Fibroblast of upper back skin (primary cell): ENCODE measurements at places on chromosomes 4 and X.

DNA sequence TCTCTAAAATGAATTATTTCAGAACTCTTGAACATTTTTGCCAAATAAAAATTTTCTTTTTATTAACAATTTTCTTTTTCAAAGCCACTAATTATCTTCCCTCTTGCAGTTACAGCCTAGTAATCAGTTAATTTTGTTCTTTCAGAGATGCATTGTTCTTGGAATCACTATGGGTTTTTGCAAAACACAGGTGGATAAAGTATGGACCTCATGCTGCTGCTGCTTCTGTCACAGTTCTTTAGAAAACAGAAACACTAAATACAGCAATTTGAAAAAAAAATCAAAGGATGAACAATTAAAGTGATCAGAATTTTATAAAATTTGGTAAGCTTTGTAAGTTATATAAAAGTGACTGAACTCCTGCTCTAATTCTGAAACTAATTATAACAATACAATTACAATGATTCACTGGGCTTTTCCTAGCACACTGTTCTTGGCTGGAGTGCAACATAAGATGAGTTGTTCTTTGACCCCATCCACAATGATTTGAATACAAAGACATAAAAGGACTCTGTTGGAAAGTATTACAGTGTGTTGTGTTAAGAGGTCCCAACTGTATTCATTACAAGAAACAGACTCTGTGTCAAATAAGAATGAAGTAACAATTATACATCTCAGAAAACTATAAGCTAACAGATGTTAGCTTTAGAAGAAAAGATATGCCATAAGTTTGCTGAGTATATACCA is 59.4 kb upstream of the GK2 start:
- peak; percentile 49 for DNase-seq

DNA sequence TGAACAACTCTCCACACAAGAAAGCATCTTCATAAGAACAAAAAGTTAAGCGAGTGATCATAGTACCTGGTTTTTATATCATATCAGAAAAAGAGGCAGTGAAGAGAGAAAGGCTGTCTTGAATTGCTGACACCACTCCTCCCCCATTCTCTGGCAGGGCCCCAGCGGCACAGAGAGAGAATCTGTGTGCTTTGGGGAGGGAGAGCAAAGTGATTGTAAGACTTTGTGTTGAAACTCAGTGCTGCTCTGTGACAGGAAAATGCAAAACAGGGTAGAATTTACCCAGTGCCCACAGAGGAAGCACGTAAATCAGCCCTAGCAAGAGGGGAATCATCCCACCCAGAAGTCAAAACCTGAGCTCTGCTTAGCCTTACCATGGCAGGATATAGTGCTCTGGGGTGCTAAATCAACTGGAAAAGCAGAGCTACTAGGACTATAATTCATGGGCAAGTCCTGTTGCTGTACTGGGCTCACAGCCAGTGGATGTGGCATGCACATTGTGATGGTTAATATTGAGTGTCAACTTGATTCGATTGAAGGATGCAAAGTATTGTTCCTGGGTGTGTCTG is 174.6 kb downstream of the PRR32 start:
- DNase-seq, result no peak

DNA sequence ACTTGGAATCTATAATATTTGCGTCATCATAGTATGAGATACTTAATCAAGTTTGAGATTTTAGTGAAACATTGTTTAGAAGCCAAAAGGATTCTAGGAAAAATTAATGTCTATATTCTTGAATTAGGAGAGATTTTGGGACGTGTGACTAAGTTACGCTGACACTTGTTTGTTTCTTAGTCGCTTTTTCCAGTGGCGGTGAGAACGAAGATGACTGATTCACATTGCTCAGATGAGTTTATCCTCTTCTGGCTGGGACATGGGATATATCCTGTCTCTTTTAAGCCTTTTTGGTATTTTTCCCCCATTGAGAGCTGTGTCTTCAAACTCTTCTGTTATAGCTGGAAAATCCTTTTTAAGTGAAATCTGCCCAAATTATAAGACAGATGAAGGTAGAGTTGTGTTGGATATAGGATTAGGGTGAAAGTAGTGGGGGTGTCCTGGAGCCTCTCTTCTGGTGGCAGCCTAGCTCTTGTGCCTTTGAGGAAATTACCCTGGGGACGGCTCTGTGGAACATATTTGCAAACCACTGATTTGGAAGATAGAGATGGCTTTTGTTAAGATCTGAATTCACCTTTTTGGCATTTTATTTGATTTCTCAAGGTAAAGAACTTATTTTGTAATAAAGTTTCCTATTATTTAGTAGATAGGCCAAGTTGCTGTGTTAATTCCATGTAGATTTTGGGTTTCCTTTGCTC is 49.7 kb downstream of the HTT start:
- DNase-seq, result no peak

GRCh38 chrX:67351411-67351810 is 192.4 kb upstream of the AR start:
- no peak for DNase-seq

GRCh38 chr4:138003248-138003647 is 238.9 kb downstream of the SLC7A11 start:
- DNase-seq, result peak; percentile 54

DNA sequence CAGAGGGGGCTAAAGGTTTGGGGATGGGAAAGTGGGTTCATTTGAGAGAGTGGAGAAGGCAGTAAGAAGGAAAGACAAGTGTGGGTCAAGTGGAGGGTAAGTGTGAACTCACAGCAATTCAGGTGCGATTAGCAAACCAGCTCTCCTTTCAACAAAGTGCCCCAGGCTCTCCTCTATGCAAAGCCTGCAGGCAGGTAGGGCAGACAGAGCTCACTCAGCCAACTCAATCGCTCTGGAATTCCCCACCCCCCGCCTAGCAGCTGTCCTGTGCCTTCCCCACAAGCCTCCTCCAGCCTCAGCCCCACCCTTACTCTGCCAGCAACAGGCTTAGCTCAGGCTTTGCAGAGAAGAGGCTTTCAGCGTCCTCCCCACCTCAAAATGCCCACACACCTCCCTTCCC is 14.8 kb upstream of the MAMLD1 start:
- DNase-seq, result no peak

DNA sequence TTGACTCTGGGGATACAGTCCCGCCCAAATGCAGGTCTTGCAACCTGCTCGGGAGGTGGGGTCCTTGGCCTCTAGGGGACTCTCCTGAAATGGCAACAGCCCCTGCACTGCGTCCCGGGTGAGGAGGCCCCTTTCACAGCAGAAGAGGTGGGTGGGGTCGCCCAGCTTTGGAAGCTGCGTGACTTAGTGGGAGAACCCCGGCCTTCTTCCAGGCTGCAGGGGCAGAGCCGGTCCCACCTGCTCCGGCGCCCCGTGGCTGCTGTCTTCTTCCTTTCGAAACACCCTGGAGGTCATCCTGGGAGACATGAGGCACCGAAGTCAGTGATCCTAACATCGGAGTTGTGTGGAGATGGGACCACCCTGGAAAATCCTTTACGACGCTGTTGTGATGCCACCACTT is 103.7 kb upstream of the ADRA2C start:
- DNase-seq, result no peak

- DNase-seq, result peak; percentile 2
Observed at GRCh38 chrX:71053217-71053621, 14.9 kb downstream of the SNX12 start.

GRCh38 chr4:80922941-80923340 is 107.6 kb upstream of the BMP3 start:
- DNase-seq, result no peak

DNA sequence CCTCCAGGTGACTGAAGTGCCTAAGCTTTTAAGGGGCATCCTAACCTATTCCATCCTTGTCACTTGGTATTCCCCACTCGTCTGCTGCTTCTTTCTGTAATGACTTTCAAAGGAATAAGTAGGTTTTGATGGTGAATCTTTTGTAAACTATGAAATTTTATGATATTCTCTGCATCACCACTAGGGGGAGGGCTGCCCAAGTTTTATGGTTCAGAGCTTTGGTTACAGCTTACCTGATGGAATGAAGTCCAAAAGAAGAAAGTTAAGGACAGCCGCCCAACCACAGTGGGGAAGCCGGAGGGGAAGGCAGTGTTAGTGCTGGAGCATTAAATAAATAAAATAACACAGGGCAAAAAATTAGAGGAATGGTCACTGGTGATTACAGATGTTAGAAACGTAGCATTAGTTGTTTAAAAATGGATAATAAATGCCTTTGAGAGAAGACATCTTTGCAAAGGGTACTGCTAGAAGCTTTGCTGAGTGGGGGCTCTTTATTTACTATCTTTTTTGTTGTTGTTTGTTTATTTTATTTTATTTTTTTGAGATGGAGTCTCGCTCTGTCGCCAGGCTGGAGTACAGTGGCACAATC is 204.9 kb downstream of the GBA3 start:
- peak; percentile 21 for DNase-seq

DNA sequence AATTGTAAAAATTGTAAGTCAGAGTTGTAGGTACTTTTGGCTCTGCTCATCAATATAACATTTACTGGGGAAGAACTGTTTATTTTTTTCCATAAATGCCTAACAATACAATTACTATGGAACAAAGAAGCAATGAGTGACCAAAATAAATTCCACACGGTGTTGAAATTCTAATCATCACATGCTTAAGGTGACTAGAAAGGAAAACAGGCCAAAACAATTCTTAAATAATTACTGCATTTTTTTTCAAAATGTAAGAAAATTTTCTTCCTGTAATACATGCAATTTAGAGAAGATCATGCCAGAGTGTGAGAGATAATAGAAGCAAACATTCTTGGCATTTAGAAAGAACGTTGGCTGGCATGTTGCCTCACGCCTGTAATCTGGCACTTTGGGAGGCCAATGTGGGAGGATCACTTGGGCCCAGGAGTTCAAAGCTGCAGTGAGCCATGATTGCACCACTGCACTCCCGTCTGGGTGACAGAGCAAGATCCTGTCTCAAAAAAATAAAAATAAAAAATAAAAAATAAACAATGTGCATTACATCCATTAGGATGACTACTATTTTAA is 22.5 kb downstream of the C4orf46 start:
- no peak for DNase-seq

GRCh38 chrX:87005183-87005582 is 512.4 kb upstream of the KLHL4 start:
- DNase-seq, result no peak

GRCh38 chr4:147843162-147843561 is 111.3 kb downstream of the ARHGAP10 start:
- DNase-seq, result peak; percentile 25

- no peak for DNase-seq
Observed at GRCh38 chr4:40308528-40309122, 26.5 kb upstream of the CHRNA9 start.

DNA sequence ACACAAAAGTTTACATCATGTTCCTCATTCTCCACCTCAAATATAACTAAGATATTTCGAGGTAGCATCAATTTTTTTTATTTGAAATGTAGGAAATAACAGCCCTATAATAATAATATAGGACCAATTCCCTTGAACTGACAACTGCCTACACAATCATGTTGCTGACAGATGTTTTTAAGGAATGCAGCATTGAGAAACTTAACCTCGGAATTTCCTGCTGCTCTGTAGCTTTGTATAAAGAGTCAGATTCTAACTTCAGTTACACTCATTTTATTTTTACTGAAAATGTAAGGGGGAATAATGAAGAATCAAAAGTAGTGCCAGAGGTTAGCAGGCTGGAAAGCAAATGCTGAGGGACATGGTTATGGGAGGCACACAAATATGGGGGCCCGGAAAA is 235.8 kb downstream of the RBMX2 start:
- DNase-seq, result peak; percentile 66

GRCh38 chr4:2303686-2304320 is 41.9 kb upstream of the MXD4 start:
- no peak for DNase-seq

DNA sequence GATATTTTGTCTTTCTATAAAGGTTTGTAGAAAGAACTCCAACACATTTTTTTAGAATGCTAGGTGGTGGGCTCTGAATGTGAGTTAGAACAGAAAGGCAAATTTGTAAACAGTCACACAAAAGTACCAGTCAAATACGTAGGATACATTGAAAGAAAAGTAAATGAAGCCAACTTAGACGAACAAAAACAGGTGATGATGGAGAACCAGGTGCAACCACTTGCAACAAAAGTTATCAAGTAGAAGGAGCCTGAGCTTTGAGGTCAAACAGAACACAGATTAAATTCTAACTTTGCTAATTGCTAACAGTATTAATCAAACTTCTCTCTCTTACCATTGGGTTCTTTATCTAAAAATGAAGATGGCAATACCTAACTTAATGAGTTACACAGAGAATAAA is 62.7 kb upstream of the DAPP1 start:
- DNase-seq, result no peak

- DNase-seq, result no peak
Observed at GRCh38 chrX:42832764-42833549, 55.0 kb upstream of the PPP1R2C start.

GRCh38 chrX:80174925-80175574 is 160.5 kb downstream of the TBX22 start:
- DNase-seq, result no peak

GRCh38 chrX:37867536-37868153 is 20.3 kb upstream of the DYNLT3 start:
- DNase-seq, result no peak

DNA sequence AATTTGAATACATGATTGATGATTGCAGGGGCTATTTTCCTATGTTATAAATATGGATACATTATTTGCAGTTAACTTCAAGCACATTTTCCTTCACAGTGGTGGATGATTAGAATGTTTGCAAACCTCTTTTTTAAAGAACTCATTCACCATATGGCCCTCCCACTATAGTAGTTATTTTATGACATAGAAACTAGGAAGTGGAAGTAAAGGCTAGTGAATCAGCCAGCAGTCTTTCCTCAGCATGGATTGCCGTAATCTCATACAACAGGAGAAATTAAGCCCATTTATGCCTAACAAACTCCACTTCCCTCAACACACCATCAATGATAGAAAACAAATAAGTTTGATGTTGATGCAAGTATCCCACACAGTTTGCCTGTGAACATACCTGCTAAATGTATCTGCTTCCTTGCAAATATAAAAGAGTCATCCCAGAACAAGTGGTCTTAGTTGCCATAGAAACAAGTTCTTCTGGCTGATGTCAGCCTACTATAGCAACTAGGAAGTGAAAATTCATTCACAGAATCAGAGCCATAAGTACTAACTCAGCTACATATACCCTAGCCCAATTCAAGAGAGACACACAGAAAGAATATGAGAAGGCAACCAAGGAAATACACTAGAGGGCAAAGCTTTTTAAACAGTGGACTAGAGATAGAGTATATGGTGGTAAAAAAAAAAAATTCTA is 100.9 kb upstream of the RADX start:
- no peak for DNase-seq

DNA sequence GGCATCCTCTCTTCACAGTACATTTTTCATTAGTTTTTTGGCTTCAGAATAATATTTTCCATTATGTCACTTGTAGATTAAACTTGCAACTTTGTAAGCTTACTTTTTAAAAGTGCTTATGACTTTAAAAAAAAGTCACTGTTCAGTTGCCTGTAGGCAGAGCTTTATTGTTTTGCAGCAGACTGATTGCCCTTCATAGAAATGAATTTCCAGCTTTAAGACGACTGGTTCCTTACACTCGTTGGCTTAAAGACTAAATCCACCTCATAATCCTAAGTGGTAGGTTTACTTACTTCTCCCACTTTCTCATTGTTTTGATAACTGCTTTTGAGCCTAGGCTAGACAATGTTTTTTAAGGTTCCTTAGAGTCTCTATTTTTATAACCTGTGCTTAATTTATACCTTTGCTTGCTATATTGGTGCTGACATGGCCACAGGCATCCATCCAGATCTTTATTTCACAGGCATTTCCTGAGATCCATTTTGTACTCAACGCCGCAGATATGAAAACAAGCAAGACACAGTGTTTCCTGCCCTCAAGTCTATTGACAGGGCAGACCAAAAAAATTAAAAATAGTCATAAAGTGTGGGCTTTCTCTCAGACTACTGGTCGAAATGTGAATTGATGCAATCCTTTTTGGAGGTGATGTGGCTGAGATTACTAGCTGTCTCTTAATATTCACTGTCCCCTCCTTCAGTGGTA is 12.6 kb upstream of the IL13RA2 start:
- peak; percentile 68 for DNase-seq
